ENCODE measurements at places on chromosomes 11 and 22. TPM values are rescaled to one million over a fixed set of nuclear protein-coding genes. Genes with fewer than 3 reads are reported as not detected.
A peak's percentile ranks its signal among the peaks of the same experiment; 100 is the strongest.

DNA sequence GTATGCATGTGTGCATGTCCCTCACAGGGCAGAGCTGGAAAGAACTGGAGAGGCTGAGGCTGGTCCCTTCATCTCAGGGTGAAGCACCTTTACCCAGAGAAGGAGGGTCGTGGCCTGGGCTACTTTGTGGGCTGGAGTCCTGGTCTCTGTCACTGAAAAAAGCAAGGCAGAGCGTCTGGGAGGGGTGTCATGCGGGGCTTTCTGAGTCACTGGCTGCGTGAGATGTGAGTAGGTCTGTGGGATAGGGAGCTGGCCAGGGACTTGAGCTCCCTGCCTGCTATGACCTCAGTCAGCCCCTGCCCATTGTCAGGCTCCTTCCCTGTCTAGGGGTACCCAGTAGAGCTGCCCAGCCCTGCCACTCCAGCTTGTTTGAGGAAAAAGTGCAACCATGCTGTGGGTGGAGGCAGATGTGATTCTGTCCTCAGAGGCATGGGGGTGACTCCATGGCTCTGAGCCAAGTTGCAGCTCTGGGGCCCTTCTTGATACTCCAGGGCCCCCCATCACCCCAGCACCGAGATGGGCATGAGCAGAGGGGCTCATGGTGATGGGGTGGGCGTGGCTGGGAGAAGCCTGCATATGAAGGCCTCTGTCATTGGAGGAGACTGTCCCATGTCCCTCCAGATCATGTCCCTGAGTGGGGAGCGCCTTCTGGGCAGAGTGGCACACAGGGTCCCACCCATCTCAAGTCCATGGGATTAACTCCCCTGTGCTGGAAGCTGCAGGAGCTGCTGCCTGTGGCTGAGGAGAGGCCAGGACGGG, 27.8 kb downstream of the KCNQ1 start:
- H3K4me1 ChIP-seq, result peaks cover 17% of the 10 kb centered on the region
- H3K36me3 ChIP-seq, result no peaks in the 10 kb centered on the region
- peak overlapping the region; percentile 74 for H3K27ac ChIP-seq
- DNase-seq, result peak; percentile 13
- H3K27me3 ChIP-seq, result no peaks in the 10 kb centered on the region
- H3K4me3 ChIP-seq, result no peak overlapping the region

DNA sequence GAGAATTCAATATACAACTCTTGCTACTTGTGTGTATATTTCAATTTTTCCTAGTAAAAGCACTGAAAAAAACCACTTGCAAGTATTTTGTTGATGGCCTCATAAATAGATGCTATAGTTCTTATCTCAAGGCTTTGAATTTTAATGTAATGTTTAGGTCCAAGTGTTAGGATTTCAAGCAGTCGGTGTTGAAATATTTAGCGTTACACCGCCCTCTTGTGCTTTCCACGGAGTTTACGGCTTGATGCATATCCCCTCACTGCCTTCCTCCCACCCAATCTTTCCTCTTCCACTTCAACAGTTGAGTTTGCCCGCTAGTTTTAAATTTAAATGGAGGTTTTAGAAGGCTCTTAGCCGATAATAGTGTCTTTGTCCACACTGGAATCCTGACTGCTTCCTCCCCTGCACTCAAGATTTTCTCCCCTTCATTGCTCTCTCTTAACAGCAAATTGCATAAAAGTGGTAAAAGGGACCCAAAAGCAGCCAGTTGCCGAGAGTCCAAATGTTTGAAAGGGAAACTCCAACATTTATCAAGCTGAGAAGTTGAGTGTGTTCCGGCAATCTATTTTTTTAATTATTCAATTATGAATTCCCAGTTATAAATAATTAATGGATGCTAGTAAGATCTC, 25.9 kb upstream of the HTATIP2 start:
- no peaks in the 10 kb centered on the region for H3K36me3 ChIP-seq
- no peak overlapping the region for H3K27ac ChIP-seq
- DNase-seq, result peak; percentile 56
- H3K27me3 ChIP-seq, result no peaks in the 10 kb centered on the region
- H3K4me1 ChIP-seq, result peaks cover 2% of the 10 kb centered on the region

DNA sequence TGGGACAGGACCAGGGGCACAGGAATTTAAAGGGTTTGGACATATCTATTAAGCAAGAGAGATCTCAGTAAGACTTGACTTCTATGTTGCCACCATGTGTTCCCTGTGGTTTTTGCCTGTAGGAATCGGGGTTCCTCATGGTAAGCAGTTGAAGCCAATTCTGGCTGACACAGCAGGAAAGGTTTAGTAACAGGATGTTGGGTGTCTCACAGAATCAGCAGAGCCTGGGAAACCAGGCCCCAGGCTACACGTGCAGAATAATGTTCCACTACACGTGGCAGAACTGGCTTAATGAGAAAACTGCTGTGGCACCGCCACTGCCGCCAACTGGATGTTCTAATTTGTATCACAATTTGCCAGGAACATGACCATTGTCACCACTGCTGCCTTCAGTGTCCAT, 264.6 kb upstream of the PLET1 start:
- H3K27ac ChIP-seq, result no peak overlapping the region
- H3K27me3 ChIP-seq, result no peaks in the 10 kb centered on the region
- DNase-seq, result no peak
- H3K4me1 ChIP-seq, result peaks cover 13% of the 10 kb centered on the region
- no peak overlapping the region for H3K4me3 ChIP-seq
- H3K36me3 ChIP-seq, result no peaks in the 10 kb centered on the region

GRCh38 chr11:72750086-72750485, 2.1 kb downstream of the ARAP1 start:
- H3K4me1 ChIP-seq, result peaks cover 49% of the 10 kb centered on the region
- peaks cover 7% of the 10 kb centered on the region for H3K36me3 ChIP-seq
- H3K4me3 ChIP-seq, result no peak overlapping the region
- no peaks in the 10 kb centered on the region for H3K27me3 ChIP-seq
- DNase-seq, result no peak

DNA sequence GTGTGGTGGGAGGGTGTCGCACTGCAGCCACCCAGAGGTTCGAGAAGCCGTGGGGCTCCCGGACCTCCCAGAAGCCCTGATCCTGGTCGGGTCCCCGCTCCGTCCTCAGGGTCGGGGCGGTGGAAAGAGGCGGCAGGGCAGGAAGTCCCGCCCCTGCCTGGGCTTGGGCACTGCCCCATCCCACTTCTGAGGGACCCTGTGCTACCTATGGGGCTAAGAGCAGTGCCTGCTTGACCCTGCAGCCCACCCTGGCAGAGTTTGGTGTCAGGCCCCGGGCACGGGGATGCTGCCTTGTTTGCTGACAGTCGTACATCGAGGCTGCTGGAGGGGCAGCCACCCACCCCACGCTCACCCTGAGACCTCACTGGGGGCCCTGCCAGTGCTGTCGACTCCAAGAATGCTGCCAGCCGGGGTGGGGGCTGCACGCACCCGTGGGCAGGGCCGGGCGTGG, 19.4 kb downstream of the RNH1 start:
- H3K27ac ChIP-seq, result no peak overlapping the region
- no peak for DNase-seq
- no peaks in the 10 kb centered on the region for H3K36me3 ChIP-seq
- H3K4me3 ChIP-seq, result no peak overlapping the region

DNA sequence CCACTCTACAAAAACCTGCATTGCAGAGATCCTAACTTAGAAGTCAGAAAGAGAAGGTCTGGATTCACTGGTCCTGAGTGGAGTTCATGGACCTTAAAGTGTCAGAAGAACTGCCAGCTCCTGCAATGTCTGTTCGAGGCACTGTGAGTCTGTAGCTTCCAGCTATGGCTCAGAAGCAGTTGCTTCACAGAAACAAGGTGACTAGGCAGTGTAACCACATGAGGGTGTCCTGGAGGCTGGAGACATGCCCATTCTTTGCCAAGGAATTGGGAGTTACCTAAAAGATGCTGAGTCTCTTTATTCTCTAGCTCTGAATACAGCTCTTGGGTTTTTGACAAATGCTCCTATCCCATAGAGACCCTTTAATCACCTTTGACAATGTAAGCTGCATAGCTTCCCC, 130.5 kb downstream of the SPON1 start:
- no peak for DNase-seq
- H3K4me1 ChIP-seq, result peaks cover 14% of the 10 kb centered on the region
- H3K4me3 ChIP-seq, result no peak overlapping the region

- no peaks in the 10 kb centered on the region for H3K4me1 ChIP-seq
- H3K4me3 ChIP-seq, result no peak overlapping the region
- DNase-seq, result no peak
Observed at GRCh38 chr11:11291041-11292015, 61.7 kb downstream of the CSNK2A3 start.

DNA sequence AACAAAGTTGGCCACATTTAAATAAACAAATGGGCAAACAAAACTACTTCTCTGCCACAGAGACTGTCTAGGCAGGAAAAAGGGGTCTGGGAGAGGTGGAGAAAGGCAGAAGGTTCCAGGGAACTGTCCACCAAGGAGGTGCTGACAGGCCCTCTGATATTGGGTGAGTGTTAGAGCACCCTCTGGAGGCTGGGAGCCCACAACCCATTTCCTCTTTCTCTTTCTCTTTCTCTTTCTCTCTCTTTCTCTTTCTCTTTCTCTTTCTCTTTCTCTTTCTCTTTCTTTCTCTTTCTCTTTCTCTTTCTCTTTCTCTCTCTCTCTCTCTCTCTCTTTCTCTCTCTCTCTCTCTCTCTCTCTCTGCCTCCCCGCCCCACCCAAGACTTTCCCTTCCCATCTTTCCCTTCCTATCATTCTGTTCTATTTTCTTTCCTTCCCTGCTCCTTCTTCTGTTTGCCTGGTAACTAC, 912.8 kb downstream of the DLG2 start:
- no peaks in the 10 kb centered on the region for H3K27me3 ChIP-seq
- peak; percentile 28 for DNase-seq
- H3K4me3 ChIP-seq, result no peak overlapping the region
- H3K36me3 ChIP-seq, result no peaks in the 10 kb centered on the region
- peaks cover 2% of the 10 kb centered on the region for H3K4me1 ChIP-seq

DNA sequence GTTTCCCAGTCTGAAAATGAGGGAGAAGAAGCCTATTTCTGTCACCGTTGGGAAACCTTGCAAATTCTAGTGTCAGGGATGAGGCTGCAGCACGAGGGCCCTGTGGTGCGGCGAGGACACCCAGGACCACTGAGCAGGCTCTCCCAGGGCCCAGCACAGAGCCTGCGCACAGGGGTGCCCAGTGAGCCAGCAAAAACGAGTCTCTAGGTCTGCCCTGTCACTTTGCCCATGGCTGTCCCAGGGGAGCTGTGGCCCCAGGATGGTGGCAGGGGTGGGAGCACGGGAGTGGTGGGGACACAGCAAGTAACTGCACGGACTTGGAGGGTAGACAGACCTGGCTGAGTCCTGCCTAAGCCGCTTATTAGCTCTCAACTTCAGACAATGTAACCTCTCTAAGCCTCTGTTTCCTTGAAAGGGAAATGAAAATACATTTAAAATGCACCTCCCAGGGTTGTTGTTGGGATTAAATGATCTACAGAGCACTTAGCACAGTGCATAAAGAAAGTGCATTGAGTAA, 44.2 kb downstream of the DSCAML1 start:
- DNase-seq, result no peak
- no peaks in the 10 kb centered on the region for H3K36me3 ChIP-seq
- H3K4me1 ChIP-seq, result no peaks in the 10 kb centered on the region

DNA sequence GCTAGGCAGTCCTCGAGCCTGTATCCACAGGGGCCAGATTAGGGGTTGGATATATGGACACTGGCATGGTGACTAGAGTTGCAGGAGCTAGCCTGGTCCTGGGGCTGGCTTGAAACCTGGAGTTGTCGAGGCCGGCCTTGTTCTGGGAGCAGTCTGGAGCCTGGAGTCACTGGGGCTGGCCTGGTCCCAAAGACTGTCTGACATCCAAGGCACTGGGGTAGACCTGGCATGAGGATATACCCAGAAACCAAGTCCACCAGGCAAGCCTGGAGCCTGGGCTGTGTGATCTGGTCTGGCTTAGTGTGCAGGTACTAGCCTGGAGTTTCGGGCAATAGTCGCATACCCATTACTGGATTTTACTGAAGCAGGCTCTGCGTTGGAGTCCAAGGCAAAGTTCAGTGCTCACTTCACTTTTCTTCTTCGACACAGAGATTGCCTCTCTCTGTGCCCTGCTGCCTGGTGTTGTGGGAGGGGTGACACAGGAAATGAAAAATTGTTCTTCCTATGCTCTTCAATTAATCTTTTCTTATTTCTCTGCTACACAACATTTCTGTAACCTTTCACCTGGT, 4.3 kb upstream of the GLYATL1 start:
- H3K27me3 ChIP-seq, result no peaks in the 10 kb centered on the region
- DNase-seq, result no peak
- no peak overlapping the region for H3K4me3 ChIP-seq
- H3K27ac ChIP-seq, result no peak overlapping the region
- no peaks in the 10 kb centered on the region for H3K36me3 ChIP-seq

GRCh38 chr11:91219535-91219934, 996.7 kb upstream of the CHORDC1 start:
- no peak overlapping the region for H3K4me3 ChIP-seq
- no peaks in the 10 kb centered on the region for H3K36me3 ChIP-seq
- H3K27ac ChIP-seq, result no peak overlapping the region
- H3K27me3 ChIP-seq, result no peaks in the 10 kb centered on the region

DNA sequence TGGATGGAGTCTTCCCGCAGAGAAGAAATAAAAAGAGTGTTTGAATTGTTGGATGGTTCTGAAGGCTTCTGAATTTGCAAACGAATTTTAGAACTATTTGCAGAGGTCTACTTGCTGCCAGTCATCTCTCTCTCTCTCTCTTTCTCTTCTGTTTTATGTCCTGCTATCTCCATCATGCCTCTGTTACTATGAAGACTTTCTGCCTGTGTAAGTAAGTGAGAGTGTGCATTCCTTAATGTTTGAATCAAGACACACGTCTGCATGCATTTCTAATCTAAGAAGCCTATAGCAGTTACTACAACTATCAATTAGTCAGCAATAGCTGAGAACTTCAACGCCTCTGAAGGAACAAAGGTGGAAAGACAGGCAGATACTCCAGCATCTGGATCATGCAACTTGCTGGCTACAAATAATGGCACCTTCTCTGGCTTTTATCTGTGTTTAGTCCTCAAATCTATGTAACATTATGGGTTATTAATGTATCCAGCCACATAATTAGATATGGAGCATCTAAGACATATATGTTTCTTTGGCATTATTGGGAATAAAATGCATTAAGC, 191.5 kb upstream of the BLID start:
- no peaks in the 10 kb centered on the region for H3K27me3 ChIP-seq
- H3K36me3 ChIP-seq, result no peaks in the 10 kb centered on the region
- no peak overlapping the region for H3K27ac ChIP-seq
- no peak for DNase-seq
- H3K4me1 ChIP-seq, result no peaks in the 10 kb centered on the region
- no peak overlapping the region for H3K4me3 ChIP-seq

Gene SLC25A17
- 6.2 TPM for total RNA-seq

Gene B3GAT1
- 34.4 TPM for total RNA-seq

Gene MS4A14
- 4.1 TPM for total RNA-seq

Gene TSSK2
- not detected for total RNA-seq

Measured in stomach (tissue), 19 donors.